ENCODE measurements at places on chromosomes 1 and 21.
A peak's percentile ranks its signal among the peaks of the same experiment; 100 is the strongest.

GRCh38 chr1:58968360-58968952 is 184.6 kb upstream of the JUN start:
- DNase-seq, result no peak

DNA sequence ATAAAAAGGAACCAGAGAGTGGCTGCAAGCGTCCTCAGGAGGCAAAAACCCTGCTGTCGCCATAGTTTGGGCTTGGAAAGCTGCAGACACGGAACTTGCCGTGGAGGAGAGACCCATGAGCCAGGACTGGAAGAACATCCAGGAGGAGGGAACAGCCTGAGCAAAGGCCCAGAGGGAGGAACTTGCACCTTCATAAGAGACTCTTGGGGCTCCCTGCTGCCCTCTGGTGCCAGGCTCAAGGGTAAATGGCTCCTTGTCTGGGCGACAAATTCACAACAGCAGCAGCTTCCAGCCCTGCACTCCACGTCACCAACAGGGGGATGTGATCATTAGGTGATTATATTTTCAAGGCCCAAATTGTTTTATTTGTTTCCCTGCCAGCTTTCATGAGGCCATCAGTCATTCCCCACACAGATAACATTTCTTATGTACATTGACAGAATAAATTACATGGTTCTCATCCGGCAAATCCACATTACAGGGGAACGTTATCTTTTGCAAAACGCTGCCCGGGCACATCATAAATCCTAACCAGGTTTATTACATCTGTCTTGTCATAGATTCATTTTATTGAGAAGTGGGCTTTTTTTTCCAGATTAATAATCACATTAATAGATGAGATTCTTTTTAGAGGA is 143.0 kb upstream of the GRIK3 start:
- DNase-seq, result peak; percentile 47

DNA sequence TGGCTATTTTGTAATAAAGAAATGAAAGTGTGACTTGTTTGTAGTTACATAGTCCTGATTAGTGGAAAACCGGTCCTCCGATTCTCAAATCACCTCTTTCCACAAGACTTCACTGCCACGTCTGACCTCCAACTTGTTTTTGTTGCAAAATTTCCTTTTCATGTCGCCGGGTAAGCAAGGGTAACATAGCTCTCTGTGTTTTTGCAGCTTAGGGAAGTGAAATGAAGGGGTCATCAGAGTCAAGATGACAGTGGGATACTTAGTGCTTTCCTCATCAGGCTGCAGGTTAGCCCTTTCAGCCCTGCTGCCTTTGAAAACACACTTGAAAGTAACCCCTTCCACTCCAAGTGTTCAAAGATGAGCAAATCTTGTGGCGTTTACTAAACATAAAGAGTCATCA is 217.9 kb downstream of the USP25 start:
- peak; percentile 5 for DNase-seq

- peak; percentile 92 for DNase-seq
Observed at GRCh38 chr1:220748089-220748934, at the start of gene MTARC2. MTARC2 (plus strand) TSS chr1:220748322; CDS start chr1:220748532, 210 bp downstream.

DNA sequence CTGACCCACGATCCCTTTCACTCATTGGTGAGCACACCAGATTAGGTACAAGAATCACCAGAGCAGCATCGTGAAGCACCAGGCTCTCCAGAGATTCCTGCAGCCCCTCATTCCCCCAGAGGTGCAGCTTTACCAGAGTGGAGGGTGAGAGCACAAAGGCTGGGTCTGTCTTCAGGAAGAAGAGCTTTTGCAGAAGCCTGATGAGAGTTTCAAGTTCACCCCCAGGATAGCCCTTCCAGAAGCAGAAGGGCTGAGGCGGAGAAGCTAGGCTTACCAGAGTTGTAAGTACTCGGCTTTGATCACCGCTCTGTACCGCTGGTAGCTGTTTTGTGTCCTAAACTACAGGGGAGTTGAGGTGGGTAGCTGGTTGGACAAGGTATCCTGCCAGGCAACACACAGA is 3.1 kb downstream of the TSSK3 start:
- no peak for DNase-seq

- DNase-seq, result peak; percentile 64
Observed at GRCh38 chr21:29077651-29078090, 4.2 kb upstream of the CCT8 start.

- no peak for DNase-seq
Observed at GRCh38 chr1:6852136-6852890, 67.1 kb downstream of the CAMTA1 start.

- DNase-seq, result no peak
Observed at GRCh38 chr1:247336390-247336789, 4.7 kb upstream of the ZNF496 start.

DNA sequence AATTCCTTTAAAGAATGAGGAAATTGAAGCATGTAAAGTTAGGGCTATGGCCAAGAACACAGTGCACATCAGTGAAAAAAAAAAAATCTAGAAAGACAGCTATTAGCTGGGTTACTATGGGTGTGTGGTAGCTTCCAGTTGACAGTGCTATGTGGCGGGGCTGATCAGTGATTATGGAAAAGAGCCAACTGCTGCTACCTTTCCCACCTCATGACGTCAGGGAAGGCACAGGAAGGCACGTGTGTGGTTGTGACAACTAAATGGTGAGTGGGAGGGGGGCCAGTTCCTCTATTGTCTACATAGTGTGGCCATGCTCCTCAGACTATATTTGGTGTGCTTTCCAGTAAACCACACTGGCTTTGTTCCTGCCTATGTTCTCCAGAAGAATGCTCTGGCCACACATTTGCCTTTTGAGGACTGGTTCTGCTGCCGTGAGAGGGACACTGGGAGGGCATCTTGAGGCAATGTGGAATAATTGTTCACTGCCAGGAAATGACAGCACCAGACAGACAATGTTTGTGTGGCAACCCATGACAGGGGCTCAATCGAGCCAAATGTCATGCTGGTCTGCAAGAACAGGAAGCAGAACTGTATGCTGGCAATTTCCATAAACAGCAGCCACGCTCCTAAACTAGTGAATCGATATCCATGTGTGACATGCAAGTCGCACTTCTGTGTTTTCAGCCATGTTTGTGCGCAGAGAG is 3.0 kb upstream of the SDE2 start:
- DNase-seq, result no peak

DNA sequence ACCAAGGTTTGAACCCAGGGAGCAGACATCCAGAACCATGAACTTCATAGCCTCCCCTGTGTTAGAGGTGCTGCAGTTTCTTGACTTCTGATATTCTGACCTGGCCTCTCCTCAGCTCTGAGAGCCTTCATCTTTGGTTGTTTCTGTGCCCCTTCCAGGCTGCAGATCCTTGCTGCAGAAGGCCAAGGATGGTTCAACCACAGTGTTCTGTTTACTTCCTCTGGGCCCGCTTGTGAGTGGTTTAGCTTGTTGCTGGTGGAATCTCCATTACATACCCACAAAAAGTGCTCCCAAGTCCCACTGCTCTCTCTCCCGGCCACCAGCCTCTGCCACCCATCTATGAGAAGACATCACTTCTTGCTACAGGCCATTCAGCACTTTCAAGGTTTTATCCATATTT is 9.0 kb upstream of the SLC2A7 start:
- no peak for DNase-seq

- no peak for DNase-seq
Observed at GRCh38 chr1:172549621-172550280, 16.8 kb downstream of the SUCO start.

GRCh38 chr1:50126927-50127715 is 18.4 kb downstream of the ELAVL4 start:
- no peak for DNase-seq

DNA sequence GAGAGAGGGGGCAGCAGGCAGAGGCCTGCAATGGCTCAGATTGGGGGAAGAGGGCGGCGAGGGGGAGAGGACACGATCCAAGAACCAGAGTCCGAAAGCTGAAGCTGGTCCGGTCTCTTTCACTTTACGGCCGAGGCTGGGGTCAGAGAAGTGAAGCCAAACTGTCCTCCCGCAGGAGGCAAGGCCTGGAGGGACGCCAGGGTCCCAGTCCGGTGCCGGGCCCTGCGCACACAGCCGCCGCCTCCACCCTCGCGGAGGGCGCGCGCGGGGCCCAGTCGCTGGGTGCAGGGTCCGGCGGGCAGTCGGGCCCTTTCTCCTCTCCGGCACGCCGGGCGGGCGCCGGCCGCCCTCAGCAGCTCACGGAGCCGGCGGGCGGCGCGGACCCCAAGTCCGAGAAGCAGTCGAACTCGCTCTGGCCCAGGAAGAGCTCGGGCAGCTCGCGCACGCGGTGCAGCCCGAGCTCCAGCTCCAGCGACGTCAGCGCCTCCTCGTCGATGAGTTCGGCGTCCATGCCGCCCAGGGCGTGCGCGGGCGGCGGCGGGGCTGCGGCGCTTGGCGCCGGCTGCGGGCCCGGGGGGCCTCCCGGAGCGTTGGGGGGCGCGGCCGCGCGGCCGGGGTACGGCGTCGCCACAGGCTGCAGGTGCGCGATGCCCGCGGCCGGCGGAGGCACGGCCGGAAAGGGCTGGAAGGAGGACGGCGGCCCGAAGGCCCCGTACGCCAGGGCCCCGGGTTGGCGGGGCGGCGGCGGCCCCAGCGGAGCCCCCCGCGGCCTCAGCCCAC is 749 bp downstream of the CITED4 start:
- peak; percentile 75 for DNase-seq

DNA sequence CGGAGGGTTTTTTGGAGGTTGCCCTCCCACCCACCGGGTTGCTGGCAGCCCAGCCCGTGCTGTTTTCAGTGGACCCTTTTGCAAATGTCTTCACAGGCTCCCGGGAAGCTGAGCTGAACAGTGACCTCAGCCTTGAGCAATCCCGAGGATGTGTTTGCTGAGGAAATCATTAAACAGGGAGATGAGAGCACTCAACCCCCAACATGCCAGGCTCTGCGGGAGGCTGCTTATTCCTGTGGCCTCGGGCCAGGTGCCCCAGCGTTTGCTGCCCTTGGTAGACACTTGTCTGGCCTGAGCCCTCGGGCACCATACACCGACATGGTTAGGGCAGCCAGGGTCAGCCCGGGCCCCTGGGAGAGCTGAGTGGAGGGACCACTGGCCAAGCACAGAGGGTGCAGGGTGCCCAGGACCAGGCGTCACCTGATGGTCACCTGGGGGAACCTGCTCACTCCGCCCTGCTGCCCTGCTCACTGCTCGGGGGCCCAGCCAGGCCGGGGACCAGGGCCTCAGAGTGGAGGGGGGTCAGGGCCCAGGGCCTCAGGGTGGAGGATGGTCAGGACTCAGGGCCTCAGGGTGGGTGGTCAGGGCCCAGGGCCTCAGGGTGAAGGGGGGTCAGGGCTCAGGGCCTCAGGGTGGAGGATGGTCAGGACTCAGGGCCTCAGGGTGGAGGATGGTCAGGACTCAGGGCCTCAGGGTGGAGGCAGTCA is 42.5 kb upstream of the POFUT2 start:
- peak; percentile 64 for DNase-seq

- DNase-seq, result no peak
Observed at GRCh38 chr1:190551638-190552037, 74.0 kb upstream of the BRINP3 start.

DNA sequence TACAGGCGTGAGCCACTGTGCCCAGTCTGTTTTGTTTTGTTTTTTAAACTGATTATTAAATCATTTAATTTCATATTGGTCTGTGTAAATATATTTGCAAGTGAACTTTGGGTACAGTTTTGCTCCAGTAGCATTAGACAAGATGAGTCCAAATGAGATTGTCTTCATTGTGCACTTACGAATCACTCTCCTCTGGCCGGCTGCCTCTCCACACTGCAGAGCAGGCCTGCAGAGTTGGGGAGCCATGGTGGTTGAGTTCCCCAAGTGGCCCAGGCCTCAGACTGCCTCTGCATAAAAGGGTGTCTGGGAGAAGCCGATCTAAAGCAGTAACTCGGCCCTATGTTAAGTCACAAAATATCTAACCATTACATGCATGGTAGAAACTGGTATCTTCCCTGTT is 74.8 kb downstream of the ATP5PO start:
- no peak for DNase-seq

- no peak for DNase-seq
Observed at GRCh38 chr21:38956007-38956406, 150.3 kb downstream of the ETS2 start.

DNA sequence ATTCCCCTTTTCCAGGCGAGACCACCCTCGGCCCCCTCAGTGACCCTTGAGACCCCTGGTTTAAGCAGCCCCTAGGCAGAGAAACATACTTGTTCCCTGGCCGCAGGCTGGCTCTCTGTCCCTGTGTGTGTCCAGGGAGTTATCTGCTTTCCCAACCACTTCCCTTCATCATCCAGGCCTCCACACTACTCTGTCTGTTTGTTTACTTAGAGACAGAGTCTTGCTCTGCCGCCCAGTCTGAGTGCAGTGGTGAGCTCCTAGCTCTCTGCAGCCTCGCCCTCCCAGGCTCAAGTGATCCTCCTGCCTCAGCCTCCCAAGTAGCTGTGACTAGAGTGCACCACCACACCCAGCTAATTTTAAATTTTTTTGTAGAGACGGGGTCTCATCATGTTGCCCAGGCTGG is 5.8 kb upstream of the VWA1 start:
- no peak for DNase-seq

- DNase-seq, result no peak
Observed at GRCh38 chr1:111192658-111193519, 7.6 kb downstream of the DENND2D start.

- DNase-seq, result no peak
Observed at GRCh38 chr1:211386921-211387320, 60.3 kb downstream of the TRAF5 start.

GRCh38 chr1:200027264-200027823 is at the start of gene NR5A2:
NR5A2 (plus strand) TSS chr1:200027710; CDS start chr1:200027848, 138 bp downstream.
- DNase-seq, result no peak

- no peak for DNase-seq
Observed at GRCh38 chr1:29260531-29260930, 24.2 kb downstream of the PTPRU start.

GRCh38 chr1:184866991-184867788 is 107.1 kb downstream of the NIBAN1 start:
- DNase-seq, result no peak

GRCh38 chr1:6882414-6882813 is 97.2 kb downstream of the CAMTA1 start:
- DNase-seq, result no peak

- no peak for DNase-seq
Observed at GRCh38 chr1:207145401-207146058, 41.5 kb downstream of the C4BPA start.

DNA sequence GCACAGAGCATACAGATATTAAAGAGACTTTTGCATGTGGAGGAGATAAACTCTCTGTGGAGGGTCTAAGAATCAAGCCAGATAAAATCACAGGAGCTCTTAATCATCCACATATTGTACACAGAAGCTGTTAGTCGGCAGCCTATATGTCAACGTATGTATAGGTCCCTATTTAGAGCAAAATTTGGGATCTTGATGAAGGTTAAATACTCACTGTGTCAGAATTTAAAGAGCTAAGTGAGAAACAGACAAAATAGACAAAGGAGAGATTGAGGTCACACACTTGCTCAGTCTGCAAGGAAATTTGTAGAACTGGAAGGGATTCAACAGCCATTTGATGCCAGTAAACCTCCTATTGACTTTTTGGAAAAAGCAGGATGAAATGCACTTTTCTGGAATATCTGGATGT is 4.1 kb upstream of the IRF2BP2 start:
- no peak for DNase-seq

- DNase-seq, result no peak
Observed at GRCh38 chr1:115278211-115278610, 59.8 kb downstream of the NGF start.
